ENCODE measurements at places on chromosomes 2 and 18.

DNA sequence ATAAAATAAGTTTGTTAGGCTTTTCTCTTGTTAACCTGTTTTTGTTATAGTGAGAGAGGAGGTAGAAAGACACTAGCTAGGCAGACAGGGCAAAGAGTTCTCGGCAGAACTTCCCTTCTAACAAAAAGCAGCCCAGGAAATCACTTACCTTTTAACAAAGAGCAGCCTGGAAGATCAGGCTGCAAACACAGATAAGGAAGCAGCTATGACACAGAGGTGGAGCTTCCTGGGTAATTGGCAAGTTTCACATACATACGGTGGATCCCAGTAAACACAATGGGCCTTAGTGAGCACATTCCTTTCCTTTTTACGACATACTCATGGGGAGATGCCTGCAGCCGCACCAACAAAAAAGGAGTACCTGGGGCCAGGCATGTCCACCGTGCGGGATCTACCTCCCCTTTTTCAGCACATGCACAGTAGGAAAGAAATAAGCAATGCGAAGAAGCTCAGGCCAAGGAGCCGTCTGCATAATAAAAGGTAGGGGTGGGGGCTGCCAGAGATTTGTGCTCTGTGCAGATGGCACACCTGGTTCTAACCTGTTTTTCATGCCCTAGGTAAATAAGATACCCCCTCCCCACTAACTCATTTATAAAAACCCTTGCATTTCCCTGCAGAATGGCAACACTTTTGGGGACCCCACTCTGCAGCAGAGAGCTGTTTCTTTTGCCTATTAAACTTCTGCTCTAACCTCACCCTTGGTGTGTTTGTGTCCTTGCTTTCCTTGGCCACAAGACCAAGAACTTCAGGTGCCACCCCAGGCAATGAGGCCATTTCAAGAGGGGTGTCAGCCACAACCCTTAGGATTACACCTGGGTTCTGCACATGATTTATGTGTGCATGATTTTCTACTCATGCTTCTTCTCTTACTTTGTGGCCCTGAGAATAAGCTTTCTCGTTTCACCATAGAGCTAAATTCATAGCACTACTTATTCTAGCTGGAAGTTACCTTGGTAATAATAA, 26.5 kb downstream of the MDH1 start:
- no peak for DNase-seq

DNA sequence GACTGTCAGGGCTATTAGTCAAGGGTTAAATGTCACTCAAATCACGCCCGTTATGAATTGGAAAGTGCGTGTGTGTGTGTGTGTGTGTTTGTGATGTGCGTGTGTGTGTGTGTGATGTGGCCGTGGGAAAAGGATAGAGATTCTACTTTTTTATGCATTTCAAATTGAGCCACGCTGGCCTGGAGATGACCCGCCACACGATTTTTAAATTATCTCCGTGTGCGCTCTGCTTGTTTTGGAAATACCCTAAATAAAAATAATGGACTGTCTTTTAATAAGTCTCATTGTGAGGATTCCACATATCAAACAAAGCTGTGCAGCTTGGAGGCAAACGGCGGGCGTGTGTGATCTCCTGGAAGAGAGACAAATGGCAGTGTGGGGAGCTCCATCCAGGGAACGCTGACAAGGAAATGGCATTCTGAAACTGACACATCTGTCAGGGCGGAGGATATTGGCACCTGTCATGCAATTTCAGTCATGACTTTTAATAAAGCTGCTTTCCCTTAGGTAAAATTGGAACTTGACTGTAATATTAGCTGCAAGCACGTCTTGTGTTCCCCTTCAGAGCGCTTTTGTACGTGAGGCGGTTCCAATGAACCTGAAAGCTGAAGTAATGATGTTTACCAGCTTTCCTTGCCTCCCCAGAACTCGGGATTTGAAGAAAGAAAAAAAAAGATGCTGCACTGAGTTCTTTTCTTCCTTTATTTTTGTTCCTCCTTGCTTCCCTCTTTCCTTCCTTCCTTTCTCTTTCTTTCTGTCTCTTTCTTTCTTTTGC, 381.8 kb upstream of the SMIM21 start:
- DNase-seq, result no peak

- DNase-seq, result no peak
Measured at GRCh38 chr2:110843496-110843895, 111.1 kb downstream of the ACOXL start.

DNA sequence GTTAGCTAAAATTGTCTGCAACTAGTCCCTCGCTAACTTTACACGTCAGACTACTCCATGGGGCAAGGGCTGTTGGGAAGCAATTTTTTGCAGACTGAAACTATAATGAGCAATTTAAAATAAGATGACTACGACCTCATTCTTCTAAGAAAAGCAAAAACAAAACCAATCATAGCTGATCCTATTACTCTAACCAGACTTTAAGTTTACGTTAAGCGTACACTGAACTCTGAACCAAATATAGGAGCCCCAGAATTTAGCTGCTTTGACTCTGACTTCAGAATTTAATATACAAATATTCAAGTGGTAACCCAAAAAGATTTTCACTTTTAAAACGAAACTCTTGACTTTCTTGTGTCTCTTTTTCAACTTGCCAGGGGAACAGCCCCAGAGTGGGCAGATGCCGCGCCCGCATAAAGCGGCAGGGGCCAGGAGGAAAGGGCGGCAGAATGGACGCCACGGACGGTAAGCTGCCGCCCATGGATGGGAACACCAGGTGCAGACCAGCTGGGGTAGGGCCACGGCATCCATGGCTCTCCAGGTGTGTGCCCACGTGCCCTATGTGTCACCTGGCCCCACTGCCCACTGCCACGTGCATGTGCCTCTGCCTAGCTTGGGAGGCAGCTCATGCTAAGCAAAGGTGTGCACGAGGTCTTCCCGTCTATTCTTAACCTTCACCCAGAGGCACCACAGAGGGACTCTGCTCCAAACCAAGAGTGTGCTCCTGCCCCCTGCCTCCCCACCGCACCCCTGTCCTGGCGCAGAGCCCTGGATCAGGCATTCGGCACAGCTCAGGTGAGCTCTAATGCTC, 217.6 kb downstream of the HDAC4 start:
- DNase-seq, result peak; percentile 50

DNA sequence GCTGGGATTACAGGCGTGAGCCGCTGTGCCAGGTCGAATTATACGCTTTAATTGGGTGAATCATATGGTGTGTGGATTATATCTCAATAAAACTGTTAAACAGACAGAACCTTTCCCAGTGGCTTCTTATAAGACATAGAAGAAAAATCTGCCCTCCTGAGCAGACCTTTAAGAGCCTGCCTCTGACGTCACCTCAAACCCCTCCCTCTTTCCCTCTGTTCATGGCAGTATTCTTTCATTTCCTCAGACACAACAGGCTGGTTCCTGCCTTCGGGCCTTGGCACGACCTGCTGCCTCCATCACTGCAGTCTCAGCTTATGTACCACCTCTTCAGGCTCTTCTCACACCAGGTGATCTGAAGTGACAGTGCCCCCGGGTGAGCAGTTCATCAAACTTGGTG, 14.0 kb upstream of the PDIA6 start:
- no peak for DNase-seq

DNA sequence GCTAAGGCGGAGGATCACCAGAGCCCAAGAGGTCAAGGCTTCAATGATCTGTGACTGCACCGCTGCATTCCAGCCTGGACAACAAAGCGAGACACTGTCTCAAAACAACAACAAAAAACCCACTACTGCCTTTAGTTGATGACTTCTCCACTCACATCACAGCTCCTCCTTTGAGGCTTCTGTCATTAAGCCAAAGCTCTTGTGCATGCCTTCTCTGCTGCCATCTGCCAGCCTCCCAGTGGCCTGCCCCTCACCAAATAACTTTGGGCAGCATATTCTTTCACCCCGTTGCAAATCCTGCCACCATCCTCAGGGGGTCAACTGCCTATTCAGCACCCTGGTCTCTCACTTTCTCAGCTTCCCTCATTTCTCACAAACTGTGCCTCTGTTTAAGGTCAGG, 27.5 kb downstream of the OSBPL1A start:
- no peak for DNase-seq

- no peak for DNase-seq
Measured at GRCh38 chr2:75157435-75157834, 41.9 kb downstream of the TACR1 start.

- no peak for DNase-seq
Measured at GRCh38 chr2:53058526-53058925, 709.1 kb upstream of the CHAC2 start.

GRCh38 chr18:7291046-7291445, 60.2 kb downstream of the LRRC30 start:
- DNase-seq, result no peak

DNA sequence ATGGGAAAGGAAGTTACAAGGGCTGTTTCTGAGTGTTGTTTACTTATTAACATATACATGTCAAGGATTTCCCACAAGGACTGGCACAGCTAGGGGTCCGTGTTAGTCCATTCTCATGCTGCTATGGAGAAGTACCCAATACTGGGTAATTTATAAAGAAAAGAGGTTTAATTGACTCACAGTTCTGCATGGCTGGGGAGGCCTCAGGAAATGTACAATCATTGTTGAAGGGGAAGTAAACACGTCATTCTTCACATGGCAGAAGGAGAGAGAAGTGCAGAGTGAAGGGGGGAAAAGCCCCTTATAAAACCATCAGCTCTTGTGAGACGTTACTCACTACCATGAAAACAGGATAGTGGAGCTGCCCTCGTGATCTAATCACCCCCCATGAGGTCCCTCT, 128.9 kb upstream of the CELF4 start:
- DNase-seq, result no peak

DNA sequence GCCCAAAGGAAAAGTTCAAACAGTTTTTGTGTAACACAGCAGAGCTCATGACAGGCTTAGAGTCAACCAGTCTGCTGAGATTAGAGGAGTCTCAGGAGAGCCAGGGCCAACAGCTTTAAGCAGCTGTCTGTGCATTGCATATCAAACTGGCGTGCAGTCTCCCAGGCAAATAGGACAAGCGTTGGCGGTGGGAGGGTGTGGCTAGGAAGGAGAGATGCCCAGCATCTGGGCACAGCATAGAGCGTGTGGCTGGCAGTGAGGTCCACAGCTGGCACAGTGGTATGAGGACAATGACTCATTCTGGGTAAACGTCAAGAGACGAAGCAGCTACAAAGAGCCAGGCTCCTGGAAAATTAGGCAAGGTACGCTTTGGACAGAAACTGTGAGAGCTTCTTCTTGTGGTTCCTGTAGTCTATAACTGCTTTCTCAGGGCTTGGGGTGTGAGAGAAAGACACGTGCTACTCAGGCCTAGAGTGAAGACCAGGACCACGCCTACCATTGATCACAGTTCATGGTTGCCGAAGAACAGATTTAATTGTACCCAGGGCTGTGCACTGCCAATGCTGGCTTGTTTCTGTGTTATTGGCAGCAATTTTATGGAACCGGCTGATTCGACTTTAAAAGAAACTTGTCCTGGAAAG, 14.8 kb downstream of the ZAP70 start:
- DNase-seq, result peak; percentile 70

GRCh38 chr2:142714600-142714999, 162.9 kb upstream of the KYNU start:
- no peak for DNase-seq

GRCh38 chr18:53443831-53444230, 780.6 kb downstream of the MBD2 start:
- no peak for DNase-seq

DNA sequence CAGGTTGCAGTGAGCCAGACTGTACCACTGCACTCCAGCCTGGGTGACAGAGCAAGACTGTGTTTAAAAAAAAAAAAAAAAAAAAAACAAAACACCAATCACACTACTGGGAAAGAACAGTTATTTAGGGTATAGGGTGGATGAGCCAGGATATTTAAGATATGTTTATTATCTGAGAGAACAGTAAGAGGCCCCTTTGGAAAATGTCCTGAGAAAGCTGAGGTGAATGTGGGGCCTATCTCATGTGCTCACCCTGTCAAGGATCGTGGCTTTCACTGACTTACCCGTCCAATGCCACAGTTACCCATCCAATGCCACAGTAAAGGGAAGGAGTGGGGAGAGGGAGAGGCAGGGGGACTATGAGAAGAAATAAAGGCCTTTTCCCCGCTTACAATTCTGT, 19.9 kb upstream of the ENOSF1 start:
- DNase-seq, result no peak

GRCh38 chr2:122138561-122138960, 383.1 kb downstream of the TSN start:
- DNase-seq, result no peak

DNA sequence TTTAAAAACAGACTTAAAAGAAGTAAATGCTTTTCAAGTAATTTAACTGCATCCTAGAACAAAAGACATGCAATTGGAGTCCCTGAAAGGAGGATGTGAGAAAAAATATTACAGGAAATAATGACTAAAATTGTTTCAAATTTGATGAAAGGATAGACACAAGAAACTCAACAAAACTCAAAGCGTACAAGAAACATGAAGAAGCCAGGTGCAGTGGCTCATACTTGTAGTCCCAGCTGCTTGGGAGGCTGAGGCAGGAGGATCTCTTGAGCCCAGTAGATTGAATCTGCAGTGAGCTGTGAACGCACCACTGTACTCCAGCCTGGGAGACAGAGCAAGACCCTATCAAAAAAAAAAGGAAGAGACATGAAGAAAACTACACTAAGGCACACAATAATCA, 118.1 kb upstream of the SLC39A10 start:
- DNase-seq, result no peak

- DNase-seq, result no peak
Measured at GRCh38 chr2:190318514-190318913, 1.1 kb downstream of the HIBCH start.

- DNase-seq, result no peak
Measured at GRCh38 chr2:183709829-183710228, 585.6 kb downstream of the NUP35 start.

DNA sequence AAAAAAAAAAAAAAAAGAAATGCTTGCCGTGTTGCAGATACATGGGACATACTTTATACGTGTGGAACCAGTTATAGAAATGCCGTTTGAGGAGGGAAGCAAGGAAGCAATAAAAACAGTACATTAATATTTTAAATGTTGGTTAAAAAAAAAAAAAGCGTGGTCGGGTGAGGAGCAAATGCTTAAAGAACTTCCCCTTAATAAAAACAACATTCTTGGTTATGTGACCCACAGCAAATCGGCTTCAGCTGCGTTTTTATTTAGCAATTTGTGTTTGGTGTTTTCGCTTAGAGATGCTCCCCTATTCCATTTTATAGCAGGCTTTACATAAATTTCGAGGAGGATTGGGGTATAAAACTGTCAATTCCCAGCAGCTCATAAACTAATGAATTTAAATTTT, 223.6 kb downstream of the LRRTM1 start:
- no peak for DNase-seq

DNA sequence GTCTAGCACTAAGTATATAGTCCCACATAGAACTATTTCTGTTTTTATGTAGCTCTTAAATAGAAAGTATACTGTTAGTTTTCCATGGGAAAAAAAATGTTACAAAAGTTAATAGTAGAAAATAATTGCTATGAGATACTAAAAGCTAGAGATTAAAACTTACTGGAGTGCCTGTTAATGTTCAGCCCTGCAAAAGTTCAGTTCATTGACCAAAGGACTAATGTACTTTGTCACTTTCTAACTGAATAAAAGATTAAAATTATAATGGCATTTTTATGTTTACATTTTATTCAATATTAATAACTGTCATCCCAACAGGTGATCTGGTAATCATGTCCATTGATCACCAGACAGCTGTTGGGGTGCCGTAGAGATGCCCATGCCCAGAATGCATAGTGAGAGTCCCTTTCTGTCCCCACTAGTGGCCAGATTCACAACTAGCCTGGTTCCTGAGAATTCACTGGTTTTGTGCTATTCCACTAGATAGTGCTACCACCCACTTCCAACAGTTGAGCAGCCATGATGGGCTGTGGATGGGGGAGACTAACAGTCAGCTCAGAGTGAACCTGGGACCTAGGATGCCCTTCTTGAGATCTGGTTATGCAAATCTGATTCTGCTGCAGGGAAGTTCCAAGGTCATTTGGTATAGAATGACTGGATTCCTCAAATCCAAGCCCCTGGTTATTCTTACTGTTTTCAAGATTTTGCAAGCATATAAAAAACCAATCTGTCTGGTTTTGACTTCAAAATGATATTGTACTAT, 57.8 kb downstream of the AFTPH start:
- no peak for DNase-seq

All from left forelimb (tissue), 1 donor.